Urinary bladder (tissue), 4 donors: ENCODE measurements at places on chromosomes 16 and 17. TPM values are rescaled to one million over a fixed set of nuclear protein-coding genes. Genes with fewer than 3 reads are reported as not detected.

The TPPP3 gene
- 14.6 TPM for polyA plus RNA-seq

GRCh38 chr17:63138713-63139112 is 172.7 kb downstream of the TANC2 start:
- DNase-seq, result no peak

DNA sequence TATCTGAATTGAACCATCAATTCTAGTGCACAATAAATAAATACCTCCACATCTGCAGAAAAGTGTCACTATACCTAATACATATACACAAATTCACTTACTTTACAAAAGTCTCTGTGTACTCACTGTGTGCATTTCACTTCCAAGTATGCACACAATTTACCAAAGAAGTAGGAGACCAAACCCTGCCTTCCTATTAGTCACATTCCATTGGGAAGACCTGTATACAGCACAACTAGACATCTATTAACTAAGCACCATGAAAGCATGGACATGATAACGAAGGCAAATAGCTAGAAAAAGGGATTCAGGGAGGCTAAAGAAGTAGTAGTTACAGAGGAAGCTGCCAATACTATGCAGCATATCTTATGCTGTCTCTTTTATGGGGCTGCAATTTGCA is 139.5 kb downstream of the SNX11 start:
- DNase-seq, result no peak

DNA sequence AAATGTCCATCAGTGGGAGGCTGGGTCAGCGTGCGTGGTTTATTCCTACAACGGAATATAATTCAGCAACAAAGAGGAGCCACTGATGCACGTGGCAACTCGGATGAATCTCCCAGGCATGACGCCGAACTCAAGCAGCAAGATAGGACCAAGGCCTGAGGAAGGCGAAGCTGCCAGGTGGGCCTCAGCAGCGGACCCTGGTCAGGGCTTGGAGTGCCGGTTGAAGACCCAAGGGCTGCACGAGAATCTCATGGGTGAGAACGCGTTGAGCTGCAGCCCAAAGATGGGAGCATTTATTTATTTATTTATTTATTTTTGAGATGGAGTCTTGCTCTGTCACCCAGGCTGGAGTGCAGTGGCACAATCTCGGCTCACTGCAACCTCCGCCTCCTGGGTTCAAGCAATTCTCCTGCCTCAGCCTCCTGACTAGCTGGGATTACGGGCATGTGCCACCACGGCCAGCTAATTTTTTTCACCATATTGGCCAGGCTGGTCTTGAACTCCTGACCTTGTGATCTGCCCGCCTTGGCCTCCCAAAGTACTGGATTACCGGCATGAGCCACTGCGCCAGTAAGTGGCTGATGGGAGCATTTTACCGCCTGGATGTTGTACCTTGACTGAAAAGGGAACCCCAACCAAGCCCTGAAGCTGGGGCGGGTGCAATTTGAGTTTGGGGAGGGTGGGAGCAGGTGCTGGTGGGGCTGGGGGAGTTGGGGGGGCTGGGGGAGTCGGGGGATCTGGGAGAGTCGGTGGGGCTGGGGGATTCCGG is 18.1 kb upstream of the BAHCC1 start:
- DNase-seq, result no peak

DNA sequence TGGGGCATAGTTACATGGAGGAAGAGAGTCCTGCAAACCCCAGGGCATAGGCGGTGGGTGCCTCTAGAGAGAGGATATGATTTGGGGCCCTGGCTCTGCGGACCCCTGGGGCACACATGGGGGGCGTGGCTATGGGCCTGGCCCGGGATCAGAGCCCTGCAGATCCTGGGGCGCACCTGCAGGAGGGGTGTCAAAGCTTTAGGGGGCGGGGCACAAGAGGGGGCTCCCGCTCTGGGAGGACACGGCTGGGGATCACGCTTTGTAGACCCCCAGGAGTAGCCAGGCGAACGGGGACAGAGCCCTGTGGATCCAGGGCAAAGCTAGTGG is 497 bp downstream of the BCL7C start:
- no peak for DNase-seq

The TMEM100 gene
- polyA plus RNA-seq, result 15.3 TPM

The HIGD1B gene
- 9.6 TPM for polyA plus RNA-seq

GRCh38 chr17:68384471-68384870 is 72.8 kb downstream of the WIPI1 start:
- no peak for DNase-seq

- no peak for DNase-seq
Observed at GRCh38 chr17:80362428-80363119, 52.4 kb upstream of the ENDOV start.

- DNase-seq, result no peak
Observed at GRCh38 chr17:78399028-78399692, 20.7 kb downstream of the PGS1 start.

DNA sequence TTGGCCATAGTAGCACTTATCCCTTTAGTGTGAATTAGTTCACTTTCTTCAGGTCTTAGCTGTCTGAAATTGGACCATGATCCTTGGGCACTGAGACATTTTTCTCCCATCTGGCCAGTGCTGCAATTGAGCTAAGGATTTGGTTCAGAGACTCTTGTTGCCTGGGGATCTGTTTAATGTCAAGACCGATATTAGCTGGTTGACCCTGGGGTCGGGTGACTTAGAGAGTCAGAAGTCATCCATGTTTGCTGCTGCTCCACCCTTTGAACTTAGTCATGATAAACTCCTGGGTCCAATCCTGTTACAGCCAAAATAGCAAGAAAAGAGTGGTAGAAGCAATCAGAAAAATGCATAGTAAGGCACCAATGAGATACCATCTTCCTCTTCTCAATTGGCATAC is 45.8 kb upstream of the TOX3 start:
- no peak for DNase-seq

The KREMEN2 gene
- polyA plus RNA-seq, result not detected

The CRYBA1 gene
- polyA plus RNA-seq, result not detected
